NCI-H1048 (cell line): ENCODE measurements at places on chromosomes 4 and X.

DNA sequence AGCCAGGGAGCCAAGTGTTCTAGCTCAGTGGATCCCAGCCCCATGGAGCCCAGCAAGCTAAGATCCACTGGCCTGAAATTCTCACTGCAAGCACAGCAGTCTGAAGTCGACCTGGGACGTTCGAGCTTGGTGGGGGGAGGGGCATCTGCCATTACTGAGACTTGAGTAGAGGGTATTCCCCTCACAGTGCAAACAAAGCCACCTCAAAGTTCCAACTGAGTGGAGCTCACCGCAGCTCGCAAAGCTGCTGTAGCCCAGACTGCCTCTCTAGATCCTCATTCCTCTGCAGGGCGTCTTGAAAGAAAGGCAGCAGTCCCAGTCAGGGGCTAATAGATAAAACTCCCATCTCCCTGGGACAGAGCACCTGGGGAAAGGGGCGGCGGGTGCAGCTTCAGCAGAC is 226.3 kb downstream of the ZIC3 start:
- DNase-seq, result no peak

- DNase-seq, result no peak
Observed at GRCh38 chr4:103664436-103665075, 55.2 kb downstream of the TACR3 start.

- DNase-seq, result no peak
Observed at GRCh38 chr4:142104041-142104440, 467.7 kb downstream of the IL15 start.

GRCh38 chr4:163166041-163166579 is 580 bp downstream of the NAF1 start:
- DNase-seq, result no peak

DNA sequence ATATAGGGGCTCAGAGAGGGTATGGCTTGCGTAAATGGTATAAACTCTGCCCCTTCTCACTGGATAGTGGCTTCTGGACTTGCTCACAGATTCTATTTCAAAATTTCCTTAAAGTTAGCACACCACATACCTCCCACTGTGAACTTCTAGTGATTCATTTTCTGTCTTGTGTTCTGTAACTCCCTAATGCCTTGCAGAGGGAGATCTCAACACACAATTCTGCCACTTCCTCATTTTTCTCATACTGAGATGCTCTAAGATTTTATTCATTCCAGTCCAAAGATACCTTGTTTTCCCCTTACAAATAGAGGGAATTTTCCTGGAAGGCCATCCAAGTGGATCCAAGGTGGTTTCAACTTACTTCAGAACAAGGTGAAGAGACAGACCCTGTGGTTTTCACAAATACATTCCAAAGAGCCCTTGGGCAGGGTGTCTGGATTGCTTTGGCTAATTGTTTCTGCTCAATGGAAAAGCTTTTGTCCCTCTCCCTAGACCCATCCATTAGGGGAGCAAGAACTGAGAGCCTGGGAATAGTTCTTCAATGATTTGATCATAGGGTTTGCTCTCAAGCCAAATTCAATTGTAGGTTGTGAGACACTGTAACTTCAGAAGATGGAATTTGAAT is 52.1 kb upstream of the CAPN6 start:
- no peak for DNase-seq

DNA sequence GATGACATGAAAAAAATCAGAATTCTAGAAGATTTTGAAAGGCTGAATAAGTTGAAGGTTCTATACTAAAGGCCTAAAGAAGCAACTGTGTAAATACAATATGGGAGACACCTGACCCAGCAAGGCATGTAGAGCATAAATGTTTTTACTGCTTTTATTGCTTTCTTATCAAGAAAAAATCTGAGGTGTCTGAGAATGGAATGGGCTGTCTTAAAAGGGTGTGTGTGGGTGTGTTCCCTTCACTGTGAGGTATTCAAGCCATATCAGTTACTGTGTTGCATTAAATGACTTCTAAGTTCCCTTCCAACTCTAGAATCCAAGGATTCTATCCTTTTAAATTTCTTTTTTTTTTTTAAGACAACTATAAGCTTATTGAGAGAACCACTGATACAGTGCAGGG is 15.7 kb downstream of the ATP8A1 start:
- DNase-seq, result no peak

GRCh38 chr4:128776794-128777216 is 32.7 kb upstream of the JADE1 start:
- DNase-seq, result no peak

GRCh38 chr4:179048839-179049453 is 1606.7 kb upstream of the AGA start:
- no peak for DNase-seq

DNA sequence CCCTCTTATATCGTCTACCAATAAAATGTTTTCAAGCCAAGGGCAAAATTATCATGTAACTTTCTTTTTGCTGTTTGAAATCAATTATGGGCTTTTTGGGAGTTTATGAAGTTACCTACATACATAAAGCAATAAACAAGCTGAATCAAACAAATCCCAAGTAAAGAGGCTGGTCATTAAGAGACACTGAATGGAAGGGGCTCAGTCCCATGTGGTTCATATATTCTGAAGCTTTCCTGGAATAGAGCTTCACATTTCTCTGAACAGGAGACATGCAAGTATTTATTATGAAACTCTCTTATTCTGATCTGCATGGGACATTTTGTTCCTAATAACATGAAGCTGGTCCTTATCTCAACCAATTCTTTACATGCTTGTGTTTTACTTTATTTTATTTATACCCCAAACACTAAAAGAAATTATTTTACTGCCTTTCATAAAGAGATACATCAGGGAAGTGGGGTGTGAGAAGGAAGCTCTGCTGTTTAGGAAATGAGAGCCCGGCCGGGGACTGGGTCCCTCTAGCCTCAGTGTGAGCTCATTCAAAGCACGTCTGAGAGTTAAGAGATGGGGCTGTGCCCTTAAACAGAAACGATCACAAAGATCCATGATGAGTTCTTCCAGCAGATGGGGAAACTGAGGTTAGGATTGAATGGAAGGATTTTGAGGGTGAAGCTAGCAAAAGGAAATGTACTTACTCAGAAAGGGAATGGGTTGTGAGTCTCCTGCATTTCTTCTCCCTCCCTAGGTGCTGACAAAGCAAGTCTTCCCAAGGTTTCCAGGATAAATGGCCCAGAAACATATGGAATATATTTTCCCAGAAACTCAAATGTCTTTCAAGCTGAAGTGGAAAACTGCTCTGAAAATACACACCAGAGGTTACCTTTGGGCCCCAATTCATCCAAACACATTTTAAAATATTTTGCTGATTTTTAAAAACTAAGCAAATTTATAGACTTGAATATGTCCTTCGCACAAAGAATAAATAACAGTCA is 93.1 kb upstream of the LNX1 start:
- no peak for DNase-seq

GRCh38 chr4:46389301-46389775 is 590 bp downstream of the GABRA2 start:
- DNase-seq, result no peak

DNA sequence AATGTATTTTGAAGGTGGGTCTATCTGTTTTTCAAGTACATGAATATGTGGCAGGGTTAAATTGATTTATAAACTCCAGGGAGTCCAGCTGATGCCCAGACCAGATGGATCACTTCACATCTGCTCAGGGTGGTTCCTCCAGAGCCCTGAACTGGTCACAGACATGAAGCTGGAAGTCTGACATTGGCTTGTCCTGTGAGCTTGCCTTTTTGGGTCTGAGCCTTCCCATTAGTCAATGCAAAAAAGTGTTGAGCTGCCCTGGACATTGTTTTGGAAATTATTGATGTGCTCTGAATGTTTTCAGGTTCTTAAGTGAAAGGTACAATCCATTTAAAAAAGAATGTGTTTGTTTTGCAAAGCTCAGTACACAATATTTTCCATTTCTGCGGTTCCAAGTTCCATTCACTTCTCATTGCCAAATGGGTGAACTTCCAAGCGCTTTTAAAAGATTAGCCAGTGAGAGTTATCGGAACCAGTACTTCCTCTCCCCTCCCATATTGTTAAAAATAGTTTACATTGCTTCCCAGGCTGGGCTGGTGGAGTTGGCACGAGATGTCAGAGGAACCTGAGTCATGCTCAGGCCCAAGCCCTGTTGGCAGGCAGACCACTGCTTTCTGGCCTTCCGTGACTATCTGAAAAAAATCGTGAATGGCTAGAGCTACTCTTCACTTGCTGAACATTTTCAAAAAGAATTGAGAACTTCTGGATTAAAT is 52.1 kb downstream of the PDGFRA start:
- DNase-seq, result no peak

DNA sequence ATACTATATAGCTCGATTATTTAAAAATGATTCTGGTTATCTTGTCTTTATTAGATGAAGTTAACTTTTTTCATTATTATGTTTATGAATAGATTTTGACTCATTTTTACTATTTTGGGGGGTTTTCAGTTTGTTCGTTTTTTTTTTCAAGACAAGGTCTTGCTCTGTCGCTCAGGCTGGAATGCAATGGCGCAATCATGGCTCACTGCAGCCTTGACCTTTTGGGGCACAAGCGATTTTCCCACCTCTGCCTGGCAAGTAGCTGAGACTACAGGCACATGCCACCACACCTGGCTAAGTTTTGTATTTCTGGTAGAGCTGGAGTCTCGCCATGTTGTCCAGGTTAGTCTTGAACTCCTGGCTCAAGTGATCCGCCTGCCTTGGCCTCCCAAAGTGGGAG is 24.9 kb upstream of the FOXR2 start:
- no peak for DNase-seq

DNA sequence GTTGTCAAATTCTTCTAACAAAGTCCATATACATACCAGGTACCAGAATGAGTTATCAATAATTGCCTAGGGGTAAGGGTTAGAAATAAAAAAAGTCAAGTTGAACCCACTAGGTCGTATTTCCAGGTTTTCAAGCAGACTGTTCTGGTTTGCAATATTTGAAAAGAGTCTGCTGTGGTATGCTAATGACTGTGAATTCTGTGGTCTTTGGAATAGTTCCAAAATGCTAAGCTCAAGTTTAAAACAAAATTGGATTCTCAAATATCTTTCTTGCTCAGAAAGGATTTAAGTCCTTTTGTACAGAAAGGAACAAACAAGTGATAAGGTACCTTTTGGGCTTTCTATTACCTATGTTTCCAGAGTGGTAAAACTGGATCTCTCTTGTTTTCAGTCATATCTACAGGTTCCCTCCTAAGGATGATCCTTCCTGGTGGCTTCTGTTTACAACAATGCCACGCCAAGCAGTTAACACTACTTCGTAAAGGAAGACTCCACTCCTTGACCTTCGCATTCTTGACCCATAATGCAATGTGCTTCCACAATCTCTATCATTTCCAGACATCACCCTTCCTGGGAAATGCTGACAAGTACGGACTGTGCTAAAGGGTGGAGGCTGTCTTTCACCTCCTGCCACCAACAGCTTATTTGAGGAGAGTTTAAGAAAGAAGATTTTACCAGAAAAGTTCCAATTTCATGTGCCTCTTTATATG is 531.7 kb upstream of the FTHL17 start:
- no peak for DNase-seq

GRCh38 chr4:16667464-16667863 is 231.0 kb downstream of the LDB2 start:
- no peak for DNase-seq

- DNase-seq, result no peak
Observed at GRCh38 chr4:175971388-175972179, 94.1 kb upstream of the WDR17 start.

GRCh38 chr4:113645288-113645687 is 116.2 kb downstream of the CAMK2D start:
- no peak for DNase-seq

GRCh38 chrX:15127010-15127409 is 142.9 kb downstream of the ASB9 start:
- DNase-seq, result no peak
